Activated CD4-positive, alpha-beta T cell treated with anti-CD3 and anti-CD28 coated beads, Interleukin-2, amount 50 U/mL, for 24 hours (primary cell): ENCODE measurements at places on chromosomes 4 and X.

DNA sequence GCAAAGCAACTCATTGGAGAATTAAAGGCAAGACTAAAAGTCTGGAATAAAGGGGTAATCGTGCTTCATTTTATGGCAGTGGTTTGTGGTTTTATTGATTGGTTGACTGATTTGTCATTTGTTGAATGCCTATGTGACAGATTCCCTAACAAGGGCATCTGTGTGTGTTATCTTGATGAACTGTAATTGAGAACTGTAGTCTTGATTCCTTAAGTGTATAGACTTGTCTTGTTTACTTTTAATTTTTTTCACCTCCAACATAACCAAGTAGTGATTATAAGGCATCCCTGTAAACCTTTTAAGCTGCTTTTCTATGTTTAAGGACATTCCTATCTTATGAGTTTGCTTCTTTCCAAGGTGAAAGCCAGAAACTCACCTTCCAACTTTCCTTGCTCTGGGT is 216.0 kb upstream of the TAPT1 start:
- no peak for DNase-seq

DNA sequence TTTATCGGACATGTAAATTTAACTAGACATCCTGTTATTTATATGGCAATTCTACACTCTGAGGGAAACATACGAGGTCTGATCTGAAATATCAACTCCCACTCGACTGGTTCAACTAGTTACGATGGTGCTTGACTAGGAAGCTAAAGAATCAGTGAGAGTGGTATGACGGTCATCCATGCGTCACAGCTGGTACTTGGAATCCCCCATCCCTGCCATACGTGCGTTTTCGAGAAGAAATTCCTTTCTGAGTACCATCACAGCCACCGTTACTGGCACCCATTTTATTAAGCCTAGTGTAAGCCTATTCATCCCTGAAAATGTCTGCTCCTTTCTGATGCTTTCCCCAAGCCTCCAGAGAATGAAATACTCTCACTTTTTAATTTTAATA is 695 bp upstream of the PIGA start:
- no peak for DNase-seq

DNA sequence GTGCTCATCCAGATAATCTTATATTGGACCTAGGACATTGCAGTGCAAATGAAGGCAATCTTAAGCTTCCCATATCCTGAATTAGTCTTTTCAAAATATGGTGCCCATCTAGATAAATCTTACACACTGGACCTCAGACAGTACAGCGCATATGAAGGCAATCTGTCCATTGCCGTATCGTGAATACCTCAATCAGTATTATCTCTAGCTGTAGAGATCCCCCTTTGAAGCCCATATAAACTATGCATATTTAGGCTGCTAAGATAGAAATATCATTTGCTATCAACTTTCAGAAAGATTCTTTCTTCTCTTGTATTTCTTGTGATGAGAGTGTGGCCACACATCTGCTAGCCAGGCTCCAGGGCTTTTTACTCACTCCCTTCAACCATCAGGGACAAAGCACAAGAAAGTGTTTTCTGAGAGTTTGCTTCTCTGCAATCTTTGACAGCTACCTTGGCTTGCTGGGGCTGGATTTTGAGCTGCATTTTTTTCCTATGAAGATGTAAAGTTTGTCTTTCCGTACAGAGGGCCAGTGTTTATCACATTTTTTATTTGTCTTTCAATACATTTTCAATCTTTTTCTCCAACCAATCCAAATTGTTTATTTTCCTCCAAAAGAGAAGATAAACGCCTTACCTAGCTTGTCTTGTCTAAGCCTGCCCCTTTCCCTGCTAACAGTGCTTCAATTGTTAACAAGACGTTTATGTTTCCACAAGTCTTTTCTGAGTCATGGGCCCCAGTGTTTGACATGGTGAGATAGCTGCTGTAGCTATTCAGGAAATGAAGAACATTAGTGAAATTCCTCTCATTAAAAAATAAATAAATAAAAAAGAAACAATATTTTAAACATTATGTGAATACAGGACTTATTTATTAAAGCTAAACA is 57.6 kb upstream of the FAT1 start:
- no peak for DNase-seq

DNA sequence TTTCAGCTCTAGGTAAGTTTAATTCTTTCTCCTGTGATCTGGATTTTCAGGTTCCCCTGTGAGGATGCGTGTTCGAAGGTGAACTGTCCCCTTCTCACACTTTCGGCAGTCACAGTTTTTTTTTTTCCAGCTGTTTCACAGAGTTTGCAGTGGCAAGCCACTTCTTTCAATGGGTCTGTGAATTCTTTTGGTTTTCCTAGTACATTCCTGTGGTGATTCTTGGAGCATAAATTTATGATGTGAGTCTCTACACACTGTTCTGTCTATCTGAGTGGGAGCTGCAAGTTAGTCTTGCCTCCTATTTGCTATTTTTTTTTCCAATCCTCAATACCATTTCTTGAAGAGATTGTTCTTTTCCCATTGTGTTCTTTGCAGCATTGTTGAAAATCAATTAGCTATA is 595.5 kb downstream of the RAPGEF2 start:
- no peak for DNase-seq

GRCh38 chr4:17203797-17204196 is 305.4 kb upstream of the LDB2 start:
- no peak for DNase-seq

- no peak for DNase-seq
These were observed 66.1 kb downstream of the TNIP2 start for GRCh38 chr4:2689825-2690700.

DNA sequence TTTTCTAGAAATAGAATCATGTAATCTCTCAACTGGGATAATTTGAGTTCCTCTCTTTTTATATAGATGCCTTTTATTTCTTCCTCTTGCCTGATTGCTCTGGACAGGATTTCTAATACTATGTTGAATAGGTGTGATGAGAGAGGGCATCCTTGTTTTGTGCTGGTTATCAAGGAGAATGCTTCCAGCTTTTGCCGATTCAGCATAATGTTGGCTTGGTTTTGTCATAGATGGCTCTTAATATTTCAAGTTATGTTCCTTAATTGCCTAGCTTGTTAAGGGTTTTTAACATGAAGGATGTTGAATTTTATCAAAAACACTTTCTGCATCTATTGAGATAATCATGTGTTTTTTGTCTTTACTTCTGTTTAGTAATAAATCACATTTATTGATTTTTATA is 58.7 kb downstream of the TMEM47 start:
- DNase-seq: no peak

DNA sequence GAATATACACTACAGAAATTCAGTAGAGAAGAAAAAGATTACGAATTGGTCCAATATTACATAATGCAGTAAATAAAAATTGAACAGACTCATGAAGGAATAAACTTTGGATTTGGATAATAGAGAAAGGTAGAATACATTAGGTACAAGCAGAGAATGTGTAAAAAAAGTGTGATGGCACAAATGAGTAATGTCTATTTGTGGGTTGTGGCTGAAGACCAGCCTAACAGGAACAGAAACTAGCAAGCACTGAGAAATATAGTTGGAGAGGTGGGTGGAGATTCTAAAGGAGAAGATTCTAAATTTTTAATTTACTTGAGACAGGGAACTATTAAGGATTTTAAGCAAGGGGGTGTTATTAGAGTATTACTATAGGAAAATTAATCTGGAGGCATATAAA is 15.2 kb upstream of the CLOCK start:
- DNase-seq: no peak

- no peak for DNase-seq
These were observed 7.6 kb downstream of the CITED1 start for GRCh38 chrX:72297953-72298730.

GRCh38 chr4:159722052-159722451 is 619.2 kb downstream of the RAPGEF2 start:
- no peak for DNase-seq

DNA sequence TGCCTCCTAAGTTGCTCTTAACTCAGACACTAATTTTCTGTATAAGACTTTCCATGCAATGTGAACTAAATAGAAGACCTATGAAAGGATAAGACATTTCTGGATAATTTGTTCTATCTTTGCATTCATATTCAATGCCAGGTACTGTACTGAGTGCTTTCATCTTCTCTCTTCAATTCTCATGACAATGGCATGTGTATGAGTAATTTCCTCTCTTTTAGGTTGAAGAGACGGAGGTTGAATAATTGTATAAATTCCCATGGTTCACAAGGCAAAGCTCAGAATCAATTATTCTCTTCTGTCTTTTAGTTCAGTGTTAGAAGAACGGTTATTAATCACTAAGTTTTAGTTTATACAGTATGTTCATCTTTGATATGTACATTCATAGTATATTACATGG is 29.3 kb upstream of the CFAP299 start:
- no peak for DNase-seq

DNA sequence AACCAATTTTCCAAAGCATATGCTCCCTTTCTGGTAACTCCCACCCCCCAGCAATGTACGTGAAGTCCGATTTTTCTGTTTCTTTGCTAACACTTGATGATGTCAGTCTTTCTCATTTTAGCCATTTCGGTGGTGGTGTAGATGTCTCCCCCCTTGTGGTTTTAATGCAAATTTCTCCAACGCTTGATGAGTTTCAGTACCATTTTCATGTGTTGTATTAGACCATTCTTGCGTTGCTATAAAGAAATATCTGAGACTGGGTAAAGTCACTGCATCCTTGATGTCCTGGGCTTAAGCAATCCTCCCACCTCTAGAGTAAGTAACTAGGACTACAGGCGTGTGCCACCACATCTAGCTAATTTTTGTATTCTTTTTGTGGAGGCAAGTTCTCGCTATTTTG is 148.4 kb upstream of the VCX3A start:
- DNase-seq: no peak

GRCh38 chr4:88327665-88328064 is 43.3 kb upstream of the PPM1K start:
- DNase-seq: no peak

DNA sequence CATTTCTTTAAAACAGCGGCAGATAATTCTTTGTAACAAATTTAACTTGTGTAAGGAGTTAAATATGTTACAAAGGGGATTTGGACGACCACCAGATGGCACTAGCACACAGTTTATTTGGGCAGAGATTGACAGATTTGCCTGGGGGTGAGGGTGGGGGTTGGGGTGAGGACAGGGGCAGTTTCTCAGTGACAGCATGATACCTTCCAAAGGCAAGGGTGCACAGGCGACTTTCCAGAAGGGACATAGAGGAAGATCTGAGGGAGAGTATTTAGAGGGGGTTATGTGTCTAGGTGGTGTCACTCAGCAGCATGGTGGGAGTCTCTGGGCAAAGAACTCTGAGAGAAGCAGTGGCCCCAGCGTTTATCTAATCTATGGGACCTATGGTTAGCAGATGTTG is 9.6 kb upstream of the TMA16 start:
- DNase-seq: peak; percentile 25

GRCh38 chrX:13652287-13652793 is 601 bp upstream of the TCEANC start:
- DNase-seq: no peak

GRCh38 chr4:46653842-46654241 is 255.2 kb downstream of the COX7B2 start:
- no peak for DNase-seq

DNA sequence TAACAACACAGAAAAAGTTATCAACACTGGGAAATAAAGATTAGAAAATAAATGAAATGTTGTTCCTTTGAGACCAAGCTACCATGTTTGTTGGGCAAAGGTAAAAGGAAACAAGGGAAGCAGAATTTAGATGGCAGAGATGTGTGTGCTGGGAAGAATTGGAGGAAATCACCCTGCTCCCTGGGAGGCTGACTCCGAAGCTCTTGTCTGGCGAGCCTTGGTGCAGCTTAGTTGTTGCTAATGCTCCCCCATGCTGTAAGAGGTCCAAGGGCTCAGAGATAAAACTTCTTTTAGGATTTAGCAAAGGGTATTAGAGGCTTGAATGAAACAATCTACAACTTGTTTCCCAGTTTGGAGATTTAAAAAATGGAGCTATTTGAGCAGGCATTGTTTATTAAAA is 123.8 kb upstream of the DDIT4L start:
- no peak for DNase-seq

- DNase-seq: no peak
These were observed 26.5 kb upstream of the XK start for GRCh38 chrX:37659047-37659446.

- no peak for DNase-seq
These were observed 104.9 kb upstream of the GIMD1 start for GRCh38 chr4:106473515-106473914.

- no peak for DNase-seq
These were observed 458 bp downstream of the GRIPAP1 start for GRCh38 chrX:49001521-49002090.

DNA sequence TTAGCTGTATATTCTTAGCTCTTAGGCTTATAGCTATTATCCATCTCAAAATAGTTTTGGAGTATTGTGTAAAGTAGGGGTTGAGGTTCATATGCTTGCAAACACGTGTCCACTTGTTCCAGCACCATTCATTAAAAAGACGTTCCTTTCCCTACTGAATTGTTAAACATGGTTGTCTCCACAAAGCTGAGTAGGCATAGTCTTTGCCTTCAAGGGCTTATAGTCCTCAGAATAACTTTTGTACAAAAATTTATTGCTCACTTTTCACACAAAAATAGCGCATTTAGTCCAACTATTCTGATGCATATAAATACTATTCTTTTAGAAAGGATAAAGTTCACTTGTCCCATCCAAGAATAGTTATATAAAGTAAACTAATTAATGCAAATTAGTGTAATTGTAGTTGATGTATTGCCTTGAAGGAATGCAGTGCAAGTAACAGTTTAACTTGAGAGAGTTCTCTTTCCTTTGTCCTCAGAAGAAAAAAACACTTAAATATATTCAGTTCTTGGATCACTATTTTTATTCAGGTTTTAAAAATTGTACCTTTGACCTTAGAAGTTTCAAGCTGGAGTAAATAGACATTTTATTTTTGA is 14.1 kb downstream of the LRIT3 start:
- DNase-seq: no peak

- DNase-seq: no peak
These were observed 128.5 kb downstream of the LARP7 start for GRCh38 chr4:112765317-112765974.

DNA sequence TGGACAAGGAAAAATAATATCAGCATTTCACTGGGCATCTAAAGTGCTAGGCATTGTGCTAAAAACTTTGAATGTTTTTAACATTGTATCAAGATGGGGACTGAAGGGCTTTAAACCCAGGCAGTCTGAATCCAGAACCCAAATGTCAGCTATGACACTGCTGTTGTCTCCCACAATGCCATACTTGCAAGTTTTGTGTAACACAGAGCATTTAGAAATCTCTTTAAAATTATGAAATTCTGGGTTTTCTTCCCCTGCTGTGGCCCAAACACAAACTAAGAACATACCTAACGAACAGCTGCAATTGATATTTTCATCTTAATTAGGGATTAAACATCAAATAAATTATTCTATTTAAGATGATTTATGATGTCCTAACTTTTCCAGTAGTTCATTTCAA is 66.8 kb upstream of the LSM6 start:
- DNase-seq: no peak

GRCh38 chr4:119099227-119099810 is 36.3 kb upstream of the MYOZ2 start:
- DNase-seq: no peak
